ENCODE measurements at places on chromosomes 13 and 19. TPM values are rescaled to one million over a fixed set of nuclear protein-coding genes. Genes with fewer than 3 reads are reported as not detected.

The ZNF578 gene
- total RNA-seq = 6.5 TPM

The LHB gene
- 0.25 TPM for total RNA-seq

The SIGLECL1 gene
- not detected for total RNA-seq

The KIR3DL1 gene
- not detected for total RNA-seq

The KBTBD6 gene
- total RNA-seq = 17.7 TPM

The KIR2DL4 gene
- total RNA-seq = not detected

The ZNF135 gene
- total RNA-seq = 2.3 TPM

The PPP1R12C gene
- 32.4 TPM for total RNA-seq

The SHANK1 gene
- 0.65 TPM for total RNA-seq

The KLK4 gene
- not detected for total RNA-seq

The CEACAM21 gene
- total RNA-seq = not detected

The ZNF829 gene
- 4.0 TPM for total RNA-seq

The CEACAM4 gene
- not detected for total RNA-seq

The DMKN gene
- 144 TPM for total RNA-seq

The LRRC63 gene
- 0.20 TPM for total RNA-seq

The ZNF433 gene
- total RNA-seq = 7.9 TPM

The ZNF419 gene
- 10.2 TPM for total RNA-seq

The LGALS14 gene
- total RNA-seq = not detected

The ZNF430 gene
- total RNA-seq = 17.5 TPM

The TPTE2 gene
- not detected for total RNA-seq

The ZNF730 gene
- total RNA-seq = 1.1 TPM

The C19orf53 gene
- 48.2 TPM for total RNA-seq

The TUBA3C gene
- total RNA-seq = not detected

The MAB21L1 gene
- total RNA-seq = not detected

Measured in renal cortical epithelial cell (primary cell).